Activated CD8-positive, alpha-beta memory T cell treated with anti-CD3 and anti-CD28 coated beads, Interleukin-2, amount 10 ng/mL, durations not matched to agents 7 days and 5 days (primary cell): ENCODE measurements at places on chromosomes 13 and 19. TPM values are rescaled to one million over a fixed set of nuclear protein-coding genes. Genes with fewer than 3 reads are reported as not detected.

The SERTM1 gene
- total RNA-seq: not detected

The VSIG10L gene
- total RNA-seq: 2.2 TPM

The ACP7 gene
- not detected for total RNA-seq

The GSX1 gene
- not detected for total RNA-seq
